AG08395 (cell line): ENCODE measurements at places on chromosomes 5 and 9.

DNA sequence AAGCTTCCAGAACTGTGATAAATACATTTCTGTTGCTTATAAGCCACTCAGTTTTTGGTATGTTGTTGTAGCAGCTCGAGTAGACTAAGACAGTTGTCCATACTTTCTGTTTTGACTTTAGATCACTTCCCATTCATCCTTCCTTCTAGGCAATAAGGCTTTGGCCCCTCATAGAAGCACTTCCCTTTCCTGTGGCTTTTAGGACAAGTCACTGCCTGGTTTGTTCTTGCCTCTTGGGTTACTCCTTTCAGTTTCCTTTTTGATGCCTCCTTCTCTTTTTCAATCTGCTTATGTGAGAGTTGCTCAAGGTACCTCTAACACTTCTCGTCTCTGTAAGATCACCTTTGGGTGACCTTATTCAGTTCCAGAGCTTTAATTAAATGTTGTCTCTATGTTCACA lies 72.4 kb upstream of the NTRK2 start:
- no peak for DNase-seq

DNA sequence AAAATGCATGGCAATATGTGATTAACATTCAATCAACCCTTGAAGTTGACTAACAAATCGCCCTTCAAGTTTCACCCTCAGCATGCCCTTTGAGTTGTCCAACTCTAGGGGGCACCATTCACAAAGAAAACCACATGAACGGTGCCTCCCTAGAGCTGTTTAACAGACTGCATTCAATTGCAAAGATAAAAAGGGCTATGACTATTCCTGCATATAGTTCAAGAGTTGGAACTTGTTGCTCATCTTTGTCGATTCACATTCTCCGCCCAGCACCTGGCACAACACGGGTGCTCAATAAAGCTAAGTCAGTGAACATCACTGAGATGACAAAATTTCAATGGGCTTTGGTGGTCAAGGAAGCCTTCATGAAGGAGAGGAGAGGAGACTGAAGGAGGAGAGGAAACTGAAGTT lies 69.6 kb upstream of the SLC30A5 start:
- peak; percentile 23 for DNase-seq

- no peak for DNase-seq
These were observed 68.6 kb downstream of the ERMP1 start for GRCh38 chr9:5764130-5764868.

DNA sequence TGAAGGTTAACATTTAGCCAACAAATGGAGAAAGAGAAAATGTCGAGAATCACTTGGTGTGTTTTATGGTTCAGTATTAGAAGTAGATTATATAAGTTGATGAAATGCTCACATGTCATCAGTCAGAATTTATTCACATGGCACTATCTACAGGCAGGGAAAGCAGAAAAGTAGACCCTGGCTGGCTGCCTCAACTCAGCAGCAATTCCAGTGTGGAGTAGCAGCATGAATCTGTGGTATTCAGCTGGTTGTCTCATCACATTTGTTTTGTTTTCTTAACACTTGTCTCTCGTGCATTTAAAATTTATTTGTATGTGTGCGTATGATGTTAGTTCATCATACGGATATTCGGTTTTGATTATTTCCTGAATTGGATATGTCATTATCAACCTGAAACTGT lies 153.5 kb upstream of the OR13F1 start:
- no peak for DNase-seq

DNA sequence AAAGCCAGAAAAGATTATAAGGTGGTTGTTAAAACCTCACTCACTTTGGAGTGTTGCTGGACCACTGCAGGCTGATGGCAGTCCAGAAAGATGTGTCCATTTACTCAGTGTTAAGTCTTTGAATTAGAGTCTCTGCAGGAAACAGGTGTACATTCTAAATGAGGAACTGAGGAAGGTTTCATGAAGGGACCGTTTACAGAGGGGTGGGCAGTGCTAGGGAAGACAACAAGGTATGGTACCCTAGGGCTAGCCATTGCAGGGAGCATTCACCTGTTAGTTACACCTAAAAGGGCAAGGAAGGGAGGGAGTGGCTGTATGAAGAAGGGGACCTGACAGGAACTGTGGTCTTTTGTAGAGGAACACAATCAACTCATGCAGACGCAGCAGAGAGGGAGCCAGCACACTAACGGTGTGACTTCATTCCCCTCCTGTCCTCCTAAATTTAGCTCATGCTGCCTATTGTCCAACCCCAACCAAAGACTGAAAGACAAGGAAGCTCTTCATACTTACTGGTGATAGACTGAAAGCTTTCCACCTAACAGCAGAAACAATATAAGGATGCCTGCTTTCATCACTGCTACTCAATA lies 32.2 kb upstream of the PAX5 start:
- no peak for DNase-seq

- DNase-seq = peak; percentile 78
These were observed 299.2 kb downstream of the SPOCK1 start for GRCh38 chr5:137199966-137200365.

GRCh38 chr5:158389786-158390185 lies 530.8 kb upstream of the CLINT1 start:
- no peak for DNase-seq

DNA sequence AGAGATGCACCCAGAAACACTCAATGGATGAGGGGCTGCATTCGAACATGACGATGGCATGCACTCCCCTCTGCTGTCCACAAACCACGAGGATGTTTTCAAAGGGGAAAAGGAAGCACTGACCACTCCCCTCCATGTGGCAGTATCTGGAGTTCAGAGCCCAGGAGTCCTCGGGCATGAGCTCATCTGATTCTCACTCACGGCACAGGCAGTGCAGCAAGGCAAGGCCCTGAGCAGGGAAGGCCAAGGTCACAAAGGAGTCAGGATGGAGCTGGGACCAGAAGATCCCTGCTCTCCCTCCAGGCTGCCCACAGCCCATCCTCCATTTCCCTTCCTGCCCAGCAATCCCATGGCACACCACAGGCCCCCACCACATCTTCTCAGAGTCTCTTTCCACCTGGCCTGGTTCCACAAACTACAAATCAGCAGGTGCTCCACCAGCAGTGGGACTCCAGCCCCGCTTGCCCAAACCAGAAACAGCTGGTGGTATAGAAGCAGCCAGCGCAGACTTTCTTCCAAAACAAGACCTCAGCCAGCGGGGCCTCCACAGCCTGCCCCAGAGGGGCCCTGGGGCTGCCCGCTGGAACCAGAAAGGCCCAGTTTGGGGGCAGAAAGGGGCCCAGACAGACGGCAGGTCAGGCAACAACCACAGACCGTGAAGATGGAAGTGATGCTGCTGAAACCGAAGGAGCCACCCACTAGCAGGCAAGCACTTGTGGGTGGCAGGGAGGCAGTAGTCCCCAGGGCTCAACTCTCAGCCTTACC lies 12.2 kb downstream of the TNIP1 start:
- peak; percentile 37 for DNase-seq
